Heart left ventricle (tissue), 16 donors: ENCODE measurements at places on chromosomes 5 and 9.

DNA sequence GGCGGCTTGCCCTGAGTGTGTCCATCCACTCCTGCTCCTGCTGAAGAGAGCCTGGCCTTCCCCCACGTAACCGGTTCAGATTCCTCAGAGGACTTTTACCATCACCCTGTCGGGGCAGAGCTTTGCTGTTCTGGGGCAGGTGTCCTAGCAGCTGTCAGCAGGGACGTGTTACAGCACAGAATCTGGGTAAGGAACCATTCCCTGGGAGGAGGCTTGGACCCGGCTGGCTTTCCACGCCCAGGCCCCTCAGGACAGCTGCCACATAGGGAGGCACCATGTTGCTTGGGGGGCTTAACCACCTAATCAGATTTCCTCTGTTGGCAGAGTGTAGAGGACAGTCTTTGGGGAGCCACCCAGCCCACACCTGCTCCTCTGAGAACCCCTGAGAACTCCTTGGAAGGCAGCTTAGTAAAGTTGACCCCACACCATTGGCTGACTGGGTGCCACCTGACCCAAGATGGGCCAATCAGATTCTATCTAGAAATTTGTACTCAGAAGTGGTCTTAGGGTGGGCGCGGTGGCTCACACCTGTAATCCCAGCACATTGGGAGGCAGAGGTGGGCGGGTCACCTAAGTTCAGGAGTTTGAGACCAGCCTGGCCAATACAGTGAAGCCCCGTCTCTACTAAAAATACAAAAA is 23.3 kb upstream of the EEIG1 start:
- DNase-seq: no peak

- no peak for DNase-seq
Measured at GRCh38 chr9:113901221-113901688, 25.1 kb downstream of the ZNF618 start.

- DNase-seq: no peak
Measured at GRCh38 chr5:125408448-125409233, 662.2 kb upstream of the ZNF608 start.

- DNase-seq: no peak
Measured at GRCh38 chr5:22514231-22514630, 338.9 kb downstream of the CDH12 start.

DNA sequence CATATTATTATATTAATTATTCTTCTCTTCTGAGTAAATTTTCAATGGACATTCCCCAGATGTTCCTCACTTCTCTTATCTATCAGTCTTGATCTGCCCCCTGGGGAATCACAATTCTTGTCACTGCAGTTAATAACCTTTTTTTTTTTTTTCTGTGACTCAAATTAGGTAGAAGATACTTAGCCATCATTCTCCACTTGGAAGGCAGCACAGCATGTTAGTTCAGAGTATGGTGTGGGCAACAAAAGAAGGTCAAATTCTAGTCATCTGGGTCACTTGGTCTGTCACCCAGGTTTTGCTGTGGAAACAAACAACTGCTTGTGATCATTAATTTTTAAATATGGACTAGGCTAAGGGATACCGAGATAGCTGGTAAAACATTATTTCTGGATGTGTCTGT is 8.1 kb upstream of the MOB3B start:
- DNase-seq: no peak

- no peak for DNase-seq
Measured at GRCh38 chr5:93300309-93300923, 280.6 kb downstream of the NR2F1-AS1 start.
